B cell (primary cell): ENCODE measurements at places on chromosomes 13 and 19.

DNA sequence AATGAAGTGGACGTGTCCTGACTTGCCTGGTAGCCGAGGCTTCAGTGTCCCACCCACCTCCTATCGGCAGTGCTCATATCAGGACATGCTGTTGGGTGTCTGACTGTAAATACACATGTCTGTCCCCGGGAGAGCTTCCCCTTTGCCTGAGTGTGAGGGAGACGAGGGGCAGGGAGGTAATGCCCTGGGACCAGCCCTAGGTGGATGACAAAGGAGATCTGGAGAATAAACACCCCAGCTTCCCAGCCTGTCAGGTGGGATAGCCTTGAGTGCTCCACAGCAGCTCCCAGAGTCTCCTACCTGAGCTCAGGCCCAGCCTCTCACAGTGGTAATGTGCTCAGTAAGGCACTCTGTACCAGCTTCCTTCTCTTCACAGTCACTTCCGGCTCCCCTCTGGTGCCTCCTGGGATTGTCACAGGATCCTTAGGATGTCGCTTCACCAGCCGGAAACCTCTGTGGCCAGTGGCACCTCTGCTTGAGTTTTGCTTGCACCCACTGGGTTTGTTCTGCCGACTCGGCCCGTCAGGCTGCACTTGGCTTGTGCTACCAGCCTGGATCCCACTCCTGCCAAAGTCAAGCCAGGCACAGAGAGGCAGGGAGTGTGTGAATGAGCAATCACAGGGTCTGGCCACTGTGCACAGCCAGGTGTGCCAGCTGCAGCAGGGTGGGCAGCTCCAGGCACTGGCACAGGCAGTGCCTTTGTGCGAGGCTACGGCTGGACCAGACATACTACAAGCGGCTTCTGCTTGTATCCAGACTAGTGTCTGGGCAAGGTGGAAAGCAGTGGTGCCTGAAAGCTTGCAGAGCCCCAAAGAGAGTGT lies 54.4 kb upstream of the RGCC start:
- no peak for DNase-seq

- no peak for DNase-seq
Measured at GRCh38 chr19:42332059-42332458, 6.6 kb downstream of the MEGF8 start.

DNA sequence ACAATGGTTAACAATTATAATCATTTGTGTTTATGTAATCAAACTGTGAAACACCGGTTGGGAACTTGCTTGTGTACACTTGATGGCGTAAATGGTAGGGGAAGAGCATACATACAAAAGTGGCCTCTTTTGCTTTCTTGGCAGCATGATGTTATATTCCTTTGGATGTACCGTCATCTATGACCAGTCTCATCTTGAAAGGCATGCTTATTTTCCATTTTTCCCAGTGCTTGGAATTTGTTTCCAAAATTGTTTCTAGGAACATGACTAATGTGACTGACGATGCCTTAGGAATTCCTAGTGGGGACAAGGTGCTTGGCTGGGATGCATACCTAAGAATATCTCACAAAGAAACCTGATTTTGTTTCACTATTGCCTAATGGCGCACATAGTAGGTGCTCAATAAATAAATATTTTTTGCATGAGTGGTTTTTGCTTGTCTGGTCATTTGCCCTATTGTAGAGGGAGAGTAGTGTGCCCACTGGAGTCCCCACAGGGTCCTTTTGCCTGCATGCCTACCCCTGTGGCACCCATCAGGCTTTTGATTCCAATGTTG lies 45.5 kb downstream of the SAE1 start:
- DNase-seq: no peak

GRCh38 chr13:38590796-38591507 lies 95.9 kb upstream of the FREM2 start:
- DNase-seq: no peak
